GM04503 (cell line): ENCODE measurements at places on chromosomes 3 and 15.

DNA sequence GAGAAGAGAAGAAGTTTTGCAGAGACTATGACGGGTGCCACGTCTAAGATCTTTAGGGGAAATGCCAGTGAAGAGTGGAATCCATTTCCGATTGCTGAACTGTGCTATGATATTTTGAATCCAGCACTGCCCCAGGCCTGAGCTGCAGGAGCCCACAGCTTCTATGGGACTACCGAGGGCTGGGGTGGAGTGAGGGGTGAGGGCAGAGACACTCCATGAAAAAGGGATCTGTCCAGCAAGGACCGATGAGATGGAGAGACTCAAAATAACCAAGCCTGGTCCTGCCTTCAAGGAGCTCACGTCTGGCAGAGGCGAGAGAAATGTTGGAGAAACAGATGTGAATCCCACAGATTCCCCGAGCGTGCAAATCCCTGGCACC is 79.8 kb upstream of the MEF2A start:
- no peak for DNase-seq

DNA sequence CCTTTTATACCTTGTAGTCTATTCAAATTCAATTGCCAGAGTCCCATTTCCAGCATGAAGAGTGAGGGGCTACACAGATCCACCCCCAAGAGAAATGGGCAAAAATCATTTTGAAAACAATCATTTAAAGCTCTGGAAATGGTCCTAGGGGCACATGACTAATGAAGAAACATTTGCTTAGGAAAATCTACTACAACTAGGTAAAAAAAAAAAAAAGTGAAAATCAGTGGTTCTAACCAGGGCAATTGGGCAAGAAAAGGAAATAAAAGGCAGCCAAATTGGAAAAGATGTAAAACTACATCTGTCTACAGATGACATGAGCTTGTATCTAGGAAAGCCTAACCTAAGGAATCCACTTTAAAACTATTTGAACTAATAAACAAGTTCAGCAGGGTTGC is 9.4 kb downstream of the IMPG2 start:
- no peak for DNase-seq

GRCh38 chr3:115676336-115676735 is 53.0 kb downstream of the GAP43 start:
- DNase-seq: no peak

- DNase-seq: no peak
These were observed 36.0 kb downstream of the MORC1 start for GRCh38 chr3:109081746-109082510.

GRCh38 chr15:63232943-63233342 is 43.5 kb downstream of the RAB8B start:
- DNase-seq: no peak

- DNase-seq: no peak
These were observed 256.7 kb upstream of the ICE2 start for GRCh38 chr15:60735559-60736047.

DNA sequence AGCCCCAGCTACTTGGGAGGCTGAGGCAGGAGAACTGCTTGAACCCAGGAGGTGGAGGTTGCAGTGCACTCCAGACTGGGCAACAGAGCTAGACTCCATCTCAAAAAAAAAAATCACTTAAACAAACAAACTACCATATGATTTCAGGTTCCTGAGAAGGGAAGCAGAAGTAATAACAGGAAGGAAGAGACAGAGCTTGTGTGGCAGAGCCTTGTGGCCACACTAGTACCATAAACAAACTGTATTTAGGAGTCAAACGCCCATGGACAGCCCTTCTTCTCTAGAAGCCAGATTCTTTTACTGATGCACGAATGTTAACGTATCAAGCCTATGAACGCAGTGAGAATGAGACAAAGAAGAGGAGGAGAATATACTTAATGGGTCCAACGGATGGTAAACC is 12.0 kb downstream of the MTMR10 start:
- no peak for DNase-seq

DNA sequence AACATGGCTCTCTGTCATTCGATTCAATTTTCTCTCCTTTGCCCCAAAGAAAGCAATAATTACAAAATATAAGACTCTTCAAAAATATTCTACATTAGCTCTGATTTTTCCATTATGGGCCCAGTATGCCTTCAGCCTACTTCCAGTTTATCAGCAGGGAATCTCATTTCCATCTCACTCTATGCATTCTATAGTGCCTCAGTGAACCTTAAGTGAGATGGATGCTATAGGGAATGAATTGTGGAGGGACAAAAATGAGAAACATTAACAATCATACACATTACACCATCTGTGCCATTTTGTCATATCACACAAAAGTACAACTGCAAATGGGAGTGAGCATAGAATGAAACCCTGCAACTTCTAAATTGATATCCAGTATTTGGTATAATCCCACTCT is 50.7 kb upstream of the TSPAN3 start:
- DNase-seq: no peak

DNA sequence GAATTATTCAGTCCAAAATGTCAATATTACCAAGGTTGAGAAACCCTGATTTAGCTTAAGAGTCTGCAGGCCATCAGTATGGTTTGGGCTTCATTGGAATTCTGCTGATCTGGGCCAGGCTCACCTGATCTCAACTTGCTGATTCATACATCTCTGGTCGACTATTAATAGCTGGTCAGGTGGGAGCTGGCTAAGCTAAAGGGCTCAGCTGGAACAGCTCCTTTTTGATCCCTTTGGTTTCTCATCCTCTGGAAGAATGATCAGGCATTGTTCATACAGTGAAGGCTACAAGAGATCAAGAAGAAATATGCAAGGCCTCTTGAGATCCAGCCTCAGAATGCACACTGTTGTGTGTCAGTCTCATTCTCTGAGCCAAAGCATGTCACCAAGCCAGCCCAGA is 123.3 kb upstream of the MME start:
- DNase-seq: no peak

GRCh38 chr3:141723255-141723654 is 14.8 kb upstream of the RNF7 start:
- DNase-seq: no peak

GRCh38 chr3:119747357-119747756 is 34.5 kb upstream of the NR1I2 start:
- no peak for DNase-seq

DNA sequence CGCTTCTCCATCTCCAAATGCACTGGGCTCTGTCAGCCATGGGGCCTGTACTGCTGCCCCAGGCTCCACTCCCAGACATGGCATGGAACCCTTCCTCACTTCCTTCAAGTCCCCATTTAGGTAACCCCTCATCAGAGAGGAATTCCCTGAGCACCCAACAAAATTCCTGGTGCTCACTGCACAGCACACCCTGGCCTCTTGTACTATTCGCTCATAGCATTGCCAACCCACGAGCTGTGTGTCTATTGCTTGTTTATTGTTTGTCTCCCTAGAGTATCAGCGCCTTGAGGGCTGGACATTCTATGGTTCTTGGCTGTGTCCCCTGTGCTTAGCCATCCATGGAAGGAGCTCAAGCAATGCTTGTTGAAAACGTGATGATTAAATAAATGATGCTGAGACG is 46.1 kb upstream of the SLCO2A1 start:
- no peak for DNase-seq

- DNase-seq: no peak
These were observed 17.6 kb downstream of the DAZL start for GRCh38 chr3:16587681-16588060.

DNA sequence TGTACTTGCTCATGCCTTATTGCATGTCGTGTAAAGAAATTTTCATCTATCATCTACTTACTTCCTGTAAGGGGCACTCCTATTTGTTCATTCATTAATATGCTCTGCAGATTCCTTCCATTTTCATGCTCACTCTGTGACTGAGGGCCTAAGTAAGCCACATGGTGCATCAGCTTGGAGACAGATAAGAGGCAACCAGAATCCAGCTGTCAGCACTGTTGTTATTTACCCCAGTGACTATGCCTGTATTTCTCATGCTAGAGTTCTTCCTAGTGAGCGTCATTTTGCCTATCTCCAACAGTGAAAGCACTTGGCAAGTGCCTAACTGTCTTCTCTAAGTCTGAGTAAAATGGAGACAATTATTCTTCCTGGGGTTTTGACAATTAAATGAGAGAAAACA is 124.8 kb upstream of the ABI3BP start:
- DNase-seq: peak; percentile 73

GRCh38 chr15:40879609-40880008 is 5.6 kb upstream of the RHOV start:
- DNase-seq: no peak

DNA sequence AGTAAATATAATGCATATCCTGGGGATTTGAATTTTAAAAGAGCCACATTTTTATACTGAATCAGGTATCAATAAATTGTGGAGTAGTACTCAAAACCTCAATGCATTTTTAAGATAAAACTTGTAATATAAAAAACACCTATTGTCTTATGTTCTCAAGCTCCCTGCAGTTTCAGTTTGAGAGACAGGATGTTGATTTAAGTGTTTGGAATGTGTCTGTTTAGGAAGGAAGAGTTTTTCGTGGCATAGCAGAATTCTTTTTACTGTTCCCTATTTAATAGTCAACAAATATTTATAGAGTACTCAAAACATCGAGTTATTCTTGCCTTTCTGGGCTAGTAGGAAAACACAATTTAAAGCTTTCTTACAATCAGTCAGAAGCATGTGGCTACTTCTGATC is 146.1 kb upstream of the BCHE start:
- DNase-seq: no peak

GRCh38 chr15:87099916-87100315 is 1020.2 kb downstream of the AGBL1 start:
- no peak for DNase-seq

- DNase-seq: no peak
These were observed 77.1 kb downstream of the AKAP13 start for GRCh38 chr15:85457392-85457968.

- no peak for DNase-seq
These were observed 221.9 kb downstream of the LRRN1 start for GRCh38 chr3:4021162-4021561.
